Right kidney (tissue), 9 donors: ENCODE measurements at places on chromosomes 16 and 17.

- peak; percentile 83 for DNase-seq
Measured at GRCh38 chr16:2033057-2033908, 6.6 kb downstream of the NHERF2 start.

- peak; percentile 14 for DNase-seq
Measured at GRCh38 chr17:2282297-2282873, 21.2 kb downstream of the SMG6 start.

DNA sequence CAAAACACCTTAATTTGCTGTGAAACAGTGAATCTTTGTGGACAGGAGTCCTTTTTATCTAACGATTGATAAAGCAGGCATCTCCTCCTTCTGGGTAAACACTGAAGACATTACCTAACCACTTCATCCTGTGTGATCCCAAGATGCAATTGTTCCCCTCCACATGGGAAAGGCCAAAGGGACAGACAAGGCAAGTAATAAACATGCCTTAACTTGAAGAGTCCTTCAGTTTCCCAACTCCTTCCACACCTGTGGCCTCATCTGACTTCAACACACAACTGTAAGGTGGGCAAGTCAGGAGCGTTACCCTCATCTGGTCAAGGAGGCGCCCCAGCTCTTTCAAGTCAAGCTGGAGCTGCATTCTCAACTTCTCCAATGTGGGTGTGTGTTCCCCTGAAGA lies 278.6 kb downstream of the ABCC12 start:
- no peak for DNase-seq

DNA sequence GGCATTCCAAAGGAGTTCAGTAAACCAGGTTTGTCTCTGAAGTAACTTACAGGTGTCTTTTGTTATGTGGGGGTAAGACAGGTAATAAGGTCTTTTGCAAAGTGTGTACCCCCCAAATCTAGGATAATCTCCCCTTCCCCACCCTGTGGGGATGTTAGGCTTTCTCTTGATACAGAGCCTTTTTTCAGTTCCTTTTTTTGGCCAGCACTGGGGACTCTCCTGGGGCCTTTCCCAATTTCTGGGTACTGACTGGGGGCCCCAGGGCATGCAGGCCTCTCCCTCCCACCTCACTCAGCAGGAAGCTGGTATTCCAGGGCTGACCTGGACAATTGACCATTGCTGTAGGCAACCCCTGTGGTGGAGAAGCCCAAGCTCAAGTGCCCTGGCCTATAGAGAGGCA lies 84.3 kb upstream of the IRX6 start:
- no peak for DNase-seq
